Amniotic stem cell (primary cell): ENCODE measurements at places on chromosomes 16 and 17.

DNA sequence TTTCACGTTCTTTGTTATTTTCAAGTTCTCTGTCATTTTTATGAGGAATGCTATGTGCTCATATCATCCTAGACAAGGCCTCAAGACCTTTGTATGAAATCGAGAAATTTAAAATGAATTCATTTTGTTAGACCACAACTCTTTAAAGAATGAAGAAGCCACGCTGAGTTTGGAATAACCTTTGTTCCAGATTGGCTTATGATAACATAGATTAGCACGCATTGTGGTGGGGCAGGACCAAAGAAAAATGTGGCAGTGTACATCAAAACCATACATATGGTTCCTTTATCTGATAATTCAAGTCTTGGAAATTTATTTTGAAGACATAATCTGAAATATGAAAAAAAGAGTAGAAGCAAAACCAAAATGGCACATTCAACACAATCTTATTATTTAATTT, 2.2 kb downstream of the HSD17B2 start:
- no peak for DNase-seq

DNA sequence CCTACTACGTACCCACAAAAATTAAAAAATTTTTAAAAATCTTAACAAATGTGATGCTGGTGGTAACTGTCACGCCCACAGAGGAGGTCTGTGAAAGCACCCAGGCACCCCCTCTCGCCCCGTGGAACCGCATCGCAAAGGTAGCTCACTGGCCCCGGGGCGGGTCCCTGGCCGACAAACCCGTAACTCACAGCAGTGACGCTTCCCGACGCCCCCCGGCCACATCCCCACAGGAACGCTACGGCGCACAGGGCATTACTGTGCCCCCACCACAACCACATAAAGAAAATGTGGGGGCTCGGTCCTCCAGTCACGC, 366 bp downstream of the ANKS3 start:
- no peak for DNase-seq

- no peak for DNase-seq
Measured at GRCh38 chr16:81707411-81708265, 71.5 kb upstream of the PLCG2 start.

DNA sequence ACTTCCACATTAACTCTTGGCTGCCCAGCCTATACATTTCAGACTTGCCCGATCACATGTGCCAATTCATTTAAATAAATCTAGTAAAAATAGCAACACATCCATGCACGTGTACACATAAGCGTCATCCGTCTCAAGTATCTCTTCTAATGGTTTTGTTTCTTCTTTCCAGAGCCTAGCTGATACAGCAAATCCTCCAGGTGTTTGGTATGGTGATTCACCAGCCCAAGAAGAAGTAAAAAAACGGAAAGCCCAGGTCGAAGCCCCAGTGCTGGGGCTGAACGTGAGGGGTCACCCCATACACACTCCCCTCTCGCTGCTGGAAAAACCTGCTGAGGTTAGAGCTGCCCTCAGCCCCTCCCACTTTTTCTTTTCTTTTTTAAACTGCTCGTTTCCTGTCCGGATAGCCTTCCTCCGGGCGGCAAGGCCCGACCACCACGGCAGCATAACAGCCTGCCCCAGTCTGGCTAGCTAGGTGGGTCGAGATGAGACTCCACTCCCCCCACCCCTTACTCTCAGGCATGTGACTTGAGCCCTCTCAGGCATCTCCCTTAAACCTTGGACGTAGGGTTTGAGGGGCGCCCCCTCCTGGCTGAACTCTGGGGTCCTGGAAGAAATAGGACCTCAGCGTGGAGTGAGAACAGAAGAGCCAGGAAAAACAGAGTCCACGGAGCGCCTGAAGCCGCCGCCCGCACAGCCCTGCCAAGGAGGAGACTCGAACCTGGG, 13.9 kb upstream of the OR1F1 start:
- DNase-seq = no peak

GRCh38 chr16:28491230-28491969, 474 bp downstream of the CLN3 start:
- peak; percentile 2 for DNase-seq

DNA sequence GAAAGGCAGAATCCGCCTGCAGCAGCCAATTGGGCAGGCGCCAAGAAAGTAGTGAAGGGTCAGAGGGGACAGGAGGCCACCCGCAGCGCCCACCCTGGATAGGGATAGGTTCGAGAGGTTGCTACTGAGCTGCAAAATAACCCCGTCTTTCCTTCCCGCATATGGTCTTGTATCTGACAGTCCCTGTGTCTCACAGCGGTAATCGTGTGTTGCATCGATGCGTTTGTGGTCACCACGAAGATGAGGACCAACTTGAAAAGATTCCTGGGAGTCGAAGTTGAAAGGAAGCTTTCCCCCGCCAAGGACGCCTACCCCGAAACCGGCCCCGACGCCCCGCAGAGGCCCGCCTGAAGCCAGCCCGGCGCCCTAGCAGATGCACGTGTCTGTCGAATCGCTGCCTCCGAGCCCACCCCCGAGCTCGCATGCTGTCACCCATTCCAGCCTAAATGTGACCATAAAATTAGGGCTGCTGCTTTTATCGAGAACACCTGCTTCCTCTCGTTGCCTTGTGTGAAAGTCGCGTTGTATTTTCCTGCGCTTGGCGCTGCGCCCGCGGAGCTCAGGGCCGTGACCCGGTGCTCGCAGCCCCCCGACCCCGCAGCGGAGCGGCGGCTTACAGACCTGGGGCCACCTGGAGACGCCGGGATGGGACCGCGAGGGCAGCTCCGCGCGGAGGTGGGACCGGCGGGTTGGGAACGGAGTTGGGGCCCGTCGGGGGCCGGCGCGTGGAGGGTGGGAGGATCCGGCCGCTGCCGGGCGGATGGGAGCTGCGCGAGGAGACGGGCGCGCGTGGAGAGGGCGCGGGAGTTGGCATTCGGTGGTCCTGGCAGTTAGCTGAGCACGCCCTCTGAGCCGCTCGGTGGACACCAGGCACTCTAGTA, at the start of gene CMTM2:
CMTM2 (plus strand) TSS at position 813 of the 881 bp plus-strand sequence. CDS start 145 bp downstream, outside the sequence.
- DNase-seq = no peak

GRCh38 chr17:33080091-33080490, 88.4 kb downstream of the SPACA3 start:
- no peak for DNase-seq

- no peak for DNase-seq
Measured at GRCh38 chr17:61984821-61985220, 57.0 kb upstream of the INTS2 start.

GRCh38 chr17:13084420-13084819, 66.6 kb upstream of the ELAC2 start:
- DNase-seq = no peak

GRCh38 chr16:26749072-26749471, 317.7 kb upstream of the C16orf82 start:
- no peak for DNase-seq

DNA sequence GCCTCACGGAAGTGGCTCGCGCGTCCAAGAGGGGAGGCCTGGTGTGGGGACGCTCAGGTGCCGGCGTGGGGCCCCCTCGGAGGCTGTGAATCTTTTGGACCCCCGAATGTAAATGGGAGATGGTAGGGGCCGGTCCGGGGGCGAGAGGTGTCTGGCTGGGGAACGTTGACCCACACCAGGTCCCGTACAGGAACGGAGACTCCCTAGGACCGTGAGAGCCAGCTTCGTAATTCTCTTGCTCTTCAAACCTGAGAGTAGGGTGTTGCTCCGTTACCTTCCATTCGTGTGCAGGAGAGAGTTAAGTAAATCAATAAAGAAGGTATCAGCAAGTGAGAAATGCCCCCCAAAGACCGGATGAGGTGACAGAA, 481 bp downstream of the LYRM1 start:
- DNase-seq = no peak
